ENCODE measurements at places on chromosomes 3 and 15. TPM values are rescaled to one million over a fixed set of nuclear protein-coding genes. Genes with fewer than 3 reads are reported as not detected.

GRCh38 chr3:31284776-31285175 is 247.9 kb upstream of the STT3B start:
- DNase-seq, result no peak

- DNase-seq, result no peak
Observed at GRCh38 chr3:160330109-160330508, 68.9 kb downstream of the IFT80 start.

Gene ARHGAP31
- 11.0 TPM for total RNA-seq

- DNase-seq, result no peak
Observed at GRCh38 chr3:57752307-57752706, 3.8 kb upstream of the SLMAP start.

All from activated naive CD4-positive, alpha-beta T cell treated with anti-CD3 and anti-CD28 coated beads, Interleukin-2, amount 50 U/mL, for 72 hours (primary cell).